Stimulated activated naive B cell treated with anti-CD40 and anti-IgM and Interleukin-4, amounts not matched to agents 10 μg/mL and 1 μg/mL and 100 μg/mL, for 72 hours (primary cell): ENCODE measurements at places on chromosomes 16 and 17.

DNA sequence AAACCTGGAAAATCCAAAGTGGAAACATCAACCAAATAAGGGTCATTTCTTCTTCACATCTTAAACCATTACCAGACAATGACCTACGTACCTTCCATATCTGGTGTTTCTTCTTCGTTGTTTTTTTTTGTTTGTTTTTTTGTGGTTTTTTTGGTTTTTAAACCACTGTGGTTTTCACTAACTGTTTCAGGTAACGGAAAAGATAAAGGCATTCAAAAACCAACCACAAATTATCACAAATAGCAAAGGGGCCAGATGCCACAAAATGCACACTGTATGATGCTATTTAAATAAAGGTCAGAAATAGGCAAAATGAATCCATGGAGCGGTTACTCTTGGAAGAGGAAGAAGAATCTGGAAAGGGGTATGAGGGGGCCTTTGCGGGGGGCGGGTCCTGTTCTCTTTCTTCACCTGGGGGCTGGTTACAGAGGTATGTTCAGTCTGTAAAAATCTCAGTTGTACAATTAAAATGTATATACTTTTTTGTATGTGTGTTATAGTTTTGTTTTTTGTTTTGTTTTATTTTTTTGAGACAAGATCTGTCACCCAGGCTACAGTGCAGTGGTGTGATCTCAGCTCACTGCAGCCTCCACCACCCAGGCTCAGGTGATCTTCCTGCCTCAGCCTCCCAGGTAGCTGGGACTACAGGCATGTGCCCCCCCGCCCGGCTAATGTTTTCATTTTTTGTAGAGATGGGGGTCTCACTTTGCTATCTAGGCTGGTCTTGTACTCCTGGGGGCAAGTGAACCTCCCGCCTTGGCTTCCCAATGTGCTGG lies 29.6 kb downstream of the LITAF start:
- no peak for DNase-seq

DNA sequence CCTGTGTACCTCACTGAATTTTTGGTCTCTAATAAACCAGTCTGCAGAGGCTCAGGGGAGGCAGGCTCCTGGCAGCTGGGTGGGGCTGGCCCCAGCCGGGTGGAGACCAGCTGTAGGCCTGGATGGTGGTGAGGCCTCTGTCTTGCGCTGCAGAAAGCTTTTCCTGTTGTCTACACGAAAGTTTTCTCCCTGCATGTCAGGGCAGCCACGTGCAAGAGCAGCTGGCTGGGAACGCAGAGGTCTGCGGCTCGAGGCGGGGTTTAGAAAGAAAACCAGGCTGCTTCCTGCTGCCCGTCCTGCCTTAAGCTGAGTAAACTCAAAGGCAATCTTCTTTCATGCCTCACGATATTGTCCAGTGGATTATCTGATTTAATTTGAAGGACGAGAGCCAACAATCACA lies 2.4 kb downstream of the SERPINF1 start:
- DNase-seq = no peak

DNA sequence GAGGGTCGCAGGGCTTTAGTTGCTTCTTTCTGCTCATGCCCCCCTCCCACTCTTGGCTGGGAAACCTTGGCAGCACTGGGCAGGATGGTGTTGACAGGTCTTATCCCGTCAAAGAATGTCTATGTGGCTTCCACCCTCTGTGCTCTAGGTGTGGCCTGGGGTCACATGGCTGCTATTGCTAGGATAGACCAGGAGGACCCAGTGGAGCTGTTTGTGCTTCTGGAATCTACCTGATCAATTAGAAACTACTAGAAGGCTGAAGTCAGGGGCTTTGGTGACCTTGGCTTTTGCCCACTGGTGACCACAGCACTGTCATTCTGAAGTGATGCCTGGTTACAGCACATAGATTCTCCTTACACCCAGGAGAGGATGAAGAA lies 105.8 kb downstream of the CMIP start:
- no peak for DNase-seq

- no peak for DNase-seq
These were observed 50.9 kb upstream of the MTSS2 start for GRCh38 chr16:70736465-70737376.

DNA sequence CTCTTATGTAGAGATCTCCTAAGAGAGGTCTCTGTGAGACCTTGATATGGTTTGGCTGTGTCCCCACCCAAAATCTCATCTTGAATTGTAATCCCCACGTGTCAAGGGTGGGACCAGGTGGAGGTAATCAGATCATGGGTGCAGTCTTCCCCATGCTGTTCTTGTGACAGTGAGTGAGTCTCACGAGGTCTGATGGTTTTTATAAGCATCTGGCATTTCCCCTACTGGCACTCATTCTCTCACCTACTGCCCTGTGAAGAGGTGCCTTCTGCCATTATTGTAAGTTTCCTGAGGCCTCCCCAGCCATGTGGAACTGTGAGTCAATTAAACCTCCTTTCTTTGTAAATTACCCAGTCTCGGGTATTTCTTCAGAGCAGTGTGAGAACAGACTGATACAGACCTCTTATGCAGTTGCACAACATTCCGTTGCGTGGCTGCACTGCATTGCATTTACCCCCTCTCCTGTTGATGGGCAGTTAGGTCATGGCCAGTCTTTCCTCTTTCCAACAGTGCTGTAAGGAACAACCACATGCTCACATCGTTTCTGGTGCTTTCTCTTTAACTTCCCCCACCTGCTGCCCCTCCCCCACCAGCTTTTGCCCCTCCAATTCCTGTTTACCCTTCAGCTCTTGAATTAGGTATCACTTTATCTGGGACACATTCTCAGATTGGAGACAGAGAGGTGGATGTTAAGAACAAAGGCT lies 43.6 kb upstream of the MED9 start:
- no peak for DNase-seq

DNA sequence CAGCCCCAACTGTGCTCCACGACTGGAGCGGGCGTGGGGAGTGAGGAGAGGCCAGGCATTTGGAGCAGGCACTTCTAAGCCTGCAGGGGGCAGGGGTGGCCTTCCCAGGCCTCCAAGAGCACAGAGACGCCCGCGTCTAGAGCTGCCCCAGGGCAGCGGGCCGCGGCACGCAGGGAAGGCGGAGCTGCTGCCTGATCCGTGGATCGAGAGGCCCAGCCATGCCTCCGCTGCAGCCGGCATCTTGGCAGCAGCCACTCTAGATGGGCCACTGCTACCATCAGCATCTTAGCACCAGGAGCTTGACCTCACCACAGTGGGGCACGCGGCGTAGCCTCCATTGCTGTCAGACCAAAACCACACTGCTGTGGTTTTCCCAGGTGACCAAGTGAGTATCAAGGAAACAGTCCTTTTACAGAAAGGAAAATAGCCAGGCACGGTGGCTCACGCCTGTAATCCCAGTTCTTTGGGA lies 20.4 kb upstream of the WDR45B start:
- peak; percentile 56 for DNase-seq

DNA sequence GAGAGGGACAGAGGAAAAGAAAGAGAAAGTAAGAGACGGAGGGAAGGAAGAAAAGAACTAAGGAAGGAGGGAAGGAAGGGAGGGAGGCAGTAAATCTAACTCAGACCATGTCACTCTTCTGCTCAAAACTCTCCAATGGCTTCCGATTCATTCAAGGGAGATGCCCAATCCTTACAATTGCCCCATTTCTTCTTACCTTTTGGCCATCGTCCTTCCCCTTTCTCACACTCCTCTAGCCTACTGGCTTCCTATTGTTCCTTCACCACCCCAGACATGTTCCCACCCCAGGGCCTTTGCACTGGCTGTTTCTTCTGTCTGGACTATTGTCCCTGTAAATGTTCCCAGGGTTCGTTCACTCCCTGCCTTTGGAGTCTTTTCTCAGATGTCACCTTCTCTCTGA lies 72.3 kb downstream of the TOX3 start:
- no peak for DNase-seq

- no peak for DNase-seq
These were observed 36.8 kb downstream of the ABCC1 start for GRCh38 chr16:15986261-15986660.
